Activated T-cell treated with anti-CD3 and anti-CD28 coated beads, Interleukin-2, amount 50 U/mL, for 72 hours (primary cell): ENCODE measurements at places on chromosomes 12 and 14.
A peak's percentile ranks its signal among the peaks of the same experiment; 100 is the strongest.

DNA sequence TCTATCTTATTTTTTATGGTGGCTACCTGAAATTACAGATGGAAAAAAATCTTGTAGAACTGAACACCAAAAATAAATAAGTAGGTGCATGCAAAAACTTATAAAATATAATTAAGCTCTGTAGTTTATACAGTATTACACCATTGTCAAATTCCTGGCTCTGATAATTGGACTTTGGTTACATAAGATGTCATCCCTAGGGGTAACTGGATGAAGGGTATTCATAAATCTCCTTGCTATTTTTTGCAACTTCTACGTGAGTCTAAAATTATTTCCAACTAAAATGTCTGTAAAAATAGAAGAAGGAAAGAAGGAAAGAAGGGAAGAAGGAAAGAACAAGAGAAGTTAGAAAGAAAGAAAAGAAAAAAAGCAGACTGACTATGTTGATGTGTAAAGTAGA lies 716.6 kb downstream of the BCL11B start:
- DNase-seq, result no peak

DNA sequence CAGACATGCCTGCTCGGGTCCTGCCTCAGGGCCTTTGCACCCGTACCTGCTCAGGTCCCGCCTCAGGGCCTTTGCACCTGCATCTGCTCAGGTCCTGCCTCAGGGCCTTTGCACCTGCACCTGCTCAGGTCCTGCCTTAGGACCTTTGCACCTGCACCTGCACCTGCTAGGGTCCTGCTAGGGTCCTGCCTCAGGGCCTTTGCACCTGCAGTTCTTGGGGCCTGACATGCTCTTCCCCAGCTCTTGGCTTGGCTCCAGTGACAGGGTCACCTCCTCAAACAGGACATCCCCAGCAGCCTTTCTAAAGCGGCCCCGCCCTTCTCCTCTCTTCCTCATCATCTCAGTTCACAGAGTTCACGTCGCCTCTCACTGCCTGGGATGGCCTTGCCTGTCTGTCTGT lies 54.9 kb upstream of the NCOR2 start:
- DNase-seq, result no peak

GRCh38 chr12:112842441-112842840 lies 50.9 kb downstream of the RPH3A start:
- DNase-seq, result no peak

GRCh38 chr12:92096346-92097136 lies 49.1 kb downstream of the BTG1 start:
- DNase-seq, result peak; percentile 36

GRCh38 chr12:121036810-121037326 lies 2.2 kb downstream of the OASL start:
- DNase-seq, result peak; percentile 64

- no peak for DNase-seq
These were observed 458 bp downstream of the SSPN start for GRCh38 chr12:26195641-26196420.

DNA sequence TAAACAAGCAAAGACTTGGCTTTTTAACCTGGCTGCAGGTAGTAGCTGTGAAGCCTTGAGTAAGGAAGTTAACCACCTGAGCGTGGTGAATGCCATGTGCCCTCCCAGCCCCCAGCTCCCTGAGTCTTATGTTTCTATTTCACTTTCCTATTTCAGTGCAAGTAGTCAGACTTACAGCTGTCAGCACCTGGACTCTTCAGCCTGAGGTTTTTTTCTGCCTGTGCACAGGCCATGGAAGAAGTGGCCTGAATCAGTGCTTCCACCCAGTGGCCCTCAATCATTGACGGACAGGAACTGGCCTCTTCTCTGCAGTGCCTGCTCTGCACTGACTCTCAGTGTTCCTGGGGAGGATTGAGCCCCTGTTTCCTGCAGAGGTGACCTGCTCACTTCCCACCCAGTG lies 796.4 kb downstream of the MED13L start:
- no peak for DNase-seq

GRCh38 chr12:129195081-129195480 lies 341.8 kb downstream of the GLT1D1 start:
- no peak for DNase-seq

DNA sequence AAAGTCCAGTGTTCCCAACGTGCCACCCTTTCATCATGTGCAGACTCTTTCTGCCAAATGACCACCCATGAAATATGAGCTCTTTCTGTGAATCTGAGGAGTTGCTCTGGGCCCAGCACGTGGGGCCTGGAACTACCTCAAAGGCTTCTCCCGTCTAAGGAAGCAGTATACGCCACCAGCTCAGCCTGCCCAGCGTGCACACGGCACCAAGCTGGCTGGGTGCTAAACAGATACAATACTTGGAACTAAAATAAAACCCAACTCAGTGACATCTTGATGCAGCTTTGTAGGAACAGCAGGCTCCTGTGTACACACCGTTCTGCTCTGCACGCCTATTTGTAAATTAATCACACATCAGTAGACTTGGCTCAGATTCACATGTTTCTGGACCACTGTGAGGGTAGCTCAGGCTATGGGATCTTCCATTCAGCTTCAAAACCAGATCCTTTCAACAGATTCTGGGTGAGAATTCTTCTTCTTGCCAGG lies 74.8 kb downstream of the ARL6IP4 start:
- DNase-seq, result no peak

GRCh38 chr12:88428350-88428749 lies 151.9 kb downstream of the KITLG start:
- no peak for DNase-seq

- DNase-seq, result no peak
These were observed 101.1 kb downstream of the CRACR2A start for GRCh38 chr12:3651585-3652424.
